ENCODE measurements at places on chromosomes 2 and 18.

- no peak for DNase-seq
These were observed 76.4 kb downstream of the TANC1 start for GRCh38 chr2:159044804-159045286.

- no peak for DNase-seq
These were observed 6.4 kb downstream of the BAZ2B start for GRCh38 chr2:159609811-159610549.

GRCh38 chr18:13207294-13207693, 11.3 kb upstream of the LDLRAD4 start:
- DNase-seq = no peak

DNA sequence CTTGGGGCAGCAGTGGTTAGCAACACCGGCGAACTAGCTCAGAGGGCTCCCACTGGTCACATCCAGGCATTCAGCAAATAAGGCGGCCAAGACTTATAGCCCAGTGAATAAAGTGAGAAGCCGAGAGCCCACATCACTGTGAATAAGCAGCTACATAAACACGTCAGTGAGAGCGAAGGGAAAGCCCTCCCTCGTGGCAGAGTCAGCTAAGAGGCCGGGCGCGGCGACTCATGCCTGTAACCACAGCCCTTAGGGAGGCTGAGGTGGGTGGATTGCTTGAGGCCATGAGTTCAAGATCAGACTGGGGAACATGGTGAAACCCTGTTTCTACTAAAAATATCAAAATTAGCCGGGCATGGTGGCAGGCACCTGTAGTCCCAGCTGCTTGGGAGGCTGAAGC, 5.2 kb downstream of the D2HGDH start:
- no peak for DNase-seq

GRCh38 chr18:2482706-2483475, 88.4 kb downstream of the METTL4 start:
- DNase-seq = no peak

DNA sequence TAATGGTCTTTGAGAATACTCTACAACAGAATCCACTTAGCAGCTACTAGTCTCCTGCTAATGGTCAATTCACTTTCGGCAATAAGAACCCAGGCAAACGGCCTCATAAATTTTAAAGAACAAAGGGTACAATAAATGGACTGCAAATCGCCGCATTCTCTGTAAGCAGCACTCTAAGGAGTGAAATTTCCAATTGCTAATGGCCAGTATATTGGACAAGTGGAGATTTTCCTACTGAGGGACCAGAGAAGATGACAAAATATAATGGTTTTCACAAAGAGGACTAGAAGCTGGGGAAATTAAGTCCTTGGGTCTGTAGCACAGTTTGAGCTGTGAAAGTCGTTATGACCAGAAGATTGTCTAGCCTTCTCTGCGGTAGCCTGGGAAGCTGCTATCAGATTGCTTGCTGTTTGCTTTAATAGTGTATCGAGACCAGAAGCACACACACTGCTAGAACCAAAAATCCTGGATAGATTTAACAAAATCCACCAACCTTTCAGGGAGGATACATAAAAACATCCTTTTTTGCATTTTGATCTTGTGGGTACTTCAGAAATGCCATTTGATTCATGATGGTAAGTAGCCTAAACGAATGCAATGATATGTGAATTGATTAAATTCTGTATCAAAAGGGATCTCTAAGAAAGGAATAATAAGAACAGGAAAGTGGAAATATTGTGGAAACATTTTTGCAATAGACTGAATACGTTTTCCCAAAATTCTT, 53.6 kb upstream of the ATP8B1 start:
- DNase-seq = no peak

- no peak for DNase-seq
These were observed 42.0 kb downstream of the FAM161A start for GRCh38 chr2:61811821-61812220.

DNA sequence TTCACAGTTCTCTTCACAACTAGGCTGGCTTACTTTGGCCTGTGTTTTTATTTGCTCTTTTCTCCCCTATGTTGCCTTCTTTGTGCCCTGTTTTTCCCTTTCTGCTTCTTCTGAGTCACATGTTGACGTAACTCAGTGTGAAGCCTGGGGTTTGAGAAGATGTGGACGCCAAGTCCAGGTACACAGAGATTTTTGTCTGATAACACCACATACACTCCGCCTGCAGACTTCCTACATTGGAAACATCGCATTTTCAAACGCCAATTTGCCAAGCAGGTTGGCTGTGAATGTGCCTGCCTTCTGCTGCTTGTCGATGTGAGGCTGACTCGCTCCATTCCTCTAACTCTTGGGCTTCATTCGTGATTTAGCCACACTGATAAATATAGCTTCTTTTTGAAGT, 62.6 kb upstream of the FN1 start:
- no peak for DNase-seq

GRCh38 chr2:118709786-118710185, 137.7 kb downstream of the EN1 start:
- no peak for DNase-seq

All from stimulated activated CD8-positive, alpha-beta memory T cell treated with anti-CD3 and anti-CD28 coated beads, Interleukin-4, amount 100 ng/mL, for 1 hour (primary cell).